ENCODE measurements at places on chromosomes 4 and X. TPM values are rescaled to one million over a fixed set of nuclear protein-coding genes. Genes with fewer than 3 reads are reported as not detected.

GRCh38 chr4:73894001-73894400 is 24.8 kb downstream of the CXCL1 start:
- no peak overlapping the region for H3K27ac ChIP-seq
- no peaks in the 10 kb centered on the region for H3K4me1 ChIP-seq
- H3K36me3 ChIP-seq: no peaks in the 10 kb centered on the region
- DNase-seq: no peak

GRCh38 chr4:81180916-81181315 is 34.1 kb downstream of the PRKG2 start:
- no peaks in the 10 kb centered on the region for H3K36me3 ChIP-seq
- no peak overlapping the region for H3K4me3 ChIP-seq
- no peak overlapping the region for H3K27ac ChIP-seq
- H3K4me1 ChIP-seq: no peaks in the 10 kb centered on the region
- no peaks in the 10 kb centered on the region for H3K27me3 ChIP-seq
- no peak for DNase-seq

DNA sequence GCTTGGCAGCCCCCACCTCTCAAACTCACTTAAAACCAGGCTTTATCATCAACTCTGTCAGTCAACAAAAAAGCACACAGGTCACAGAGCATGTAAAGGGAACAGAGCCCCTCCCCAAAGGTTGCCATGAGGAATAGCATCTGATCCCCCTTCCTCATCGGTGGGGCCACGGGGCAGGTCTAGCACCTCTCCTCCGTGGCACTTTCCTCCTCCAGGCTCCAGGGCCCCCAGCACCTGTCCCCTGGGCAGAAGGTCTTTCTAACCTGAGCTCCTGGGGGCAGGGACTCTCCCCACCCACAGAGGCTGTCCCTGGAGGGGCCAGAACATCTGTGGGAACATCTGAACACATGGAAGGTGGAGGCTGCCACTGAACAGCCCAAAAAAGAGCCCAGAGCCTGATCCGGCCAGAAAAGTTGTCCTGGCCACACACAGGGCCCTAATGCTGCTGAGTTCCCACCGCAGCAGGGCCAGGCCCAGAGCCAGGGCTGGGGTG is 65.7 kb downstream of the ZFYVE28 start:
- H3K4me3 ChIP-seq: no peak overlapping the region
- DNase-seq: no peak
- no peak overlapping the region for H3K27ac ChIP-seq
- H3K36me3 ChIP-seq: no peaks in the 10 kb centered on the region
- H3K27me3 ChIP-seq: no peaks in the 10 kb centered on the region

GRCh38 chrX:122546269-122546668 is 637.8 kb upstream of the GRIA3 start:
- H3K27me3 ChIP-seq: no peaks in the 10 kb centered on the region
- H3K4me1 ChIP-seq: no peaks in the 10 kb centered on the region
- no peak for DNase-seq
- no peak overlapping the region for H3K27ac ChIP-seq
- no peaks in the 10 kb centered on the region for H3K36me3 ChIP-seq

DNA sequence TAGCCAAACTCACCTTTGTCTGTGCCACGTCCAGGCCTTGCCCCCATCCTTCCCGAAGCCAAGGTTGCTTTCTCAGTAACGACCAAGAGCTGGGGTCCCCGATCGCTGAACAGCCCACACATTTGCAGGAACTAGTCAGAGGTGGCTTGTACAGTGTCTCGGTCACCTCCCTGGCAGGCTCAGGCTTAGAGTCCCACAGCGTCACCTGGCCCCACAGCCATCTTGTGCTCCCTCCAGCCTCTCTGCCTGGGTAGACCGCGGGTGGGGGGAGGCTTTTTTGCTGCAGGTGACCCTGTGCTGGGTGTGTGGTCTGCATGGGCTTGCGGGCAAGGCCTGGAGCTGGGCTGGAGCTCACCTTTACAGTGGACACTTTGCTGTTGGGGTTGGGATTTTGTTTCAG is 60.2 kb downstream of the PSAPL1 start:
- no peak overlapping the region for H3K27ac ChIP-seq
- no peaks in the 10 kb centered on the region for H3K27me3 ChIP-seq
- no peaks in the 10 kb centered on the region for H3K36me3 ChIP-seq
- peaks cover 24% of the 10 kb centered on the region for H3K4me1 ChIP-seq

DNA sequence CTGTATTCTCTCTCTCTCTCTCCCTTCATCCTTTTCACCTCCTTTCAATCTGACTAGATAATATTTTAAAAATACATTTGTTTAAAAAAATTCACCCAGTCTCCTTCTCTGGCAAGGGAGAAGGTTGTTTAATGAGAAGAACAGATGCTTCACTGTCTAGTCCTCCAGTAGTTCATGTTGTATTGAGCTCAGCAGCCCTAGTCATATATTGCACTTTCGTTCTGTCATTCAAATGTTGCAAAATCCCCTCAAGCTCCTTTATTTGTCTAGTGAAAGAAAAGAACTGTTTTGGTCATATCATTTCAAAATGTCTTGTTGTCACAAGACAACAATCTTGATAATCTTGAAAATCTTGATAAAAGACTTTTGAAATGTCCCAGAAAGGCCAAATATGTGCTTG is 248.0 kb downstream of the GALNTL6 start:
- no peak overlapping the region for H3K27ac ChIP-seq
- H3K36me3 ChIP-seq: no peaks in the 10 kb centered on the region
- no peak for DNase-seq
- H3K4me3 ChIP-seq: no peak overlapping the region

GRCh38 chrX:69293776-69294601 is 128.7 kb upstream of the PJA1 start:
- H3K4me1 ChIP-seq: peaks cover 6% of the 10 kb centered on the region
- no peak overlapping the region for H3K27ac ChIP-seq
- no peaks in the 10 kb centered on the region for H3K36me3 ChIP-seq
- DNase-seq: no peak
- H3K27me3 ChIP-seq: no peaks in the 10 kb centered on the region
- no peak overlapping the region for H3K4me3 ChIP-seq

DNA sequence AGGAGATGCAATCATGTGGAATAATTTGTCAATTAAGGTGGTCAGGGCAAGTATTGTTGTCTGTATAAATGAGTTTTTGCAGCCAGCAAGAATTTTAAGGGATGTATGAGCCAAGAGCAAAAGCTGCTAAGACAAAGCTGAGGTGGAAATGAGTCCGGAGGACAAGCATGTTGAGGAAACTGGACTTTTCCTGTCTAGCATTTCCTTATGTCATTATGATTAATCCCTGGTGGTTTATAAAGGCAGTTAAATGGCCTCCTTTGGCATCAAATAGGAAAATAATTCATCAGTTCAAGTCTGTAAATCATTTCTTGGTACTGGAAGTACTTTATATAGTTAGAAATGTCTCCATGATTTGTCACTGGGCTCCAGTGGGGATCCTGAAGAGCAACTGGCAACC is 61.6 kb upstream of the TEX13A start:
- no peak for DNase-seq
- H3K27ac ChIP-seq: no peak overlapping the region
- no peaks in the 10 kb centered on the region for H3K27me3 ChIP-seq
- H3K36me3 ChIP-seq: no peaks in the 10 kb centered on the region
- no peak overlapping the region for H3K4me3 ChIP-seq

GRCh38 chr4:89784686-89785231 is 52.2 kb downstream of the SNCA start:
- H3K36me3 ChIP-seq: no peaks in the 10 kb centered on the region
- no peaks in the 10 kb centered on the region for H3K27me3 ChIP-seq
- H3K27ac ChIP-seq: no peak overlapping the region
- no peaks in the 10 kb centered on the region for H3K4me1 ChIP-seq
- no peak for DNase-seq

GRCh38 chr4:11632483-11632882 is 203.8 kb upstream of the HS3ST1 start:
- no peaks in the 10 kb centered on the region for H3K27me3 ChIP-seq
- H3K4me1 ChIP-seq: no peaks in the 10 kb centered on the region
- no peak for DNase-seq
- H3K4me3 ChIP-seq: no peak overlapping the region

- H3K4me3 ChIP-seq: no peak overlapping the region
- H3K27me3 ChIP-seq: no peaks in the 10 kb centered on the region
- no peak overlapping the region for H3K27ac ChIP-seq
Observed at GRCh38 chr4:15605537-15605936, 49.6 kb downstream of the FBXL5 start.

DNA sequence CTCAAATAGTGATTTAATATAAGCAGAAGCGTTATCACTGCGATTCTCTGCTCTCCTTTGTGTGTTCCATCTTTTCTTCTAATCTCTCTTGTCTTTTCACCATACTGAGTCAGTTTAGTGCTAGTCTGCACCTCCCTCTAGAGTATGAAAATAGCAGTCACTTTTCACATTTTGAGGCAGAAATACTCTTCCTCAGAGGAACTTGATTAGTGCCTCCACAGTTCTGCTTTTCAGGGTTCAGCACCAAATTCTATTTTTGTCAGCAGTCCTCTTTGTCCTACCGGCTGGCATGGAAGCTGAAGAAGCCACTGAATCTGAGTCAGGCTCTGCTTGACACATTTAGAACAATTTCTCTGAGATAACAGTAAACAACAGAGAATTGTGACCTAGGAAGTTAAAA is 49.7 kb upstream of the ANKRD17 start:
- no peaks in the 10 kb centered on the region for H3K27me3 ChIP-seq
- no peaks in the 10 kb centered on the region for H3K36me3 ChIP-seq
- no peak overlapping the region for H3K27ac ChIP-seq
- H3K4me1 ChIP-seq: no peaks in the 10 kb centered on the region

- no peaks in the 10 kb centered on the region for H3K27me3 ChIP-seq
- no peak overlapping the region for H3K27ac ChIP-seq
- H3K36me3 ChIP-seq: no peaks in the 10 kb centered on the region
- H3K4me3 ChIP-seq: no peak overlapping the region
- no peaks in the 10 kb centered on the region for H3K4me1 ChIP-seq
Observed at GRCh38 chrX:14864631-14865030, 8.2 kb downstream of the FANCB start.

DNA sequence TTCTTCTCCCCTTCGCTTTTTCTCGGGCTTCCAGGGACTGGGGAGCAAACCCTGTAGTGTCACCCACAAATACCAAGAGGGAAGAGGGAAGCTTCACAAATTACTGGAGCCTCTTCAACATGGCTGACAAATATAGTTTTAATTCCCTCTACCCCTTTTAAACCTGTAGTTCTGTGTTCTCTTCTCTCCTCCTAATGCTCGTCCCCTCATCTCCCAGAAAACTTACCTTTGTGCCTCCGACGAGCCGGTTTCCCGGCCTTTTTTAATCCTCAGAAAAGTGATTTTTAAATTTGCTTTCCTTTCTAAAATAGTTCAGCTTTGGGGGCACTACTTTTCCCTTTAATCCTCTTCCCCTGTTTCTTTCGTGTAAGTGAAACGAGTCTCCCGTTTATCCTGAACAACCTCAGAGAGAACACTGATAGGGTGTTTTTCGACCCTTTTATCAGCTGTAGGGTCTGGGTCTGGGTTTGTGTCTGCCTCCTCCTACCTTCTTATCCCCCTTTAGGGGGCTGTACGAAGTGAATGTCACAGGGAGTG is 408 bp downstream of the TET2 start:
- no peak for DNase-seq
- H3K4me1 ChIP-seq: peaks cover 8% of the 10 kb centered on the region
- H3K27me3 ChIP-seq: no peaks in the 10 kb centered on the region
- peak overlapping the region; percentile 77 for H3K4me3 ChIP-seq
- H3K27ac ChIP-seq: peak overlapping the region; percentile 86

- H3K27me3 ChIP-seq: no peaks in the 10 kb centered on the region
- no peak overlapping the region for H3K27ac ChIP-seq
- no peaks in the 10 kb centered on the region for H3K4me1 ChIP-seq
- H3K4me3 ChIP-seq: no peak overlapping the region
Observed at GRCh38 chr4:6917461-6918271, 8.0 kb downstream of the TBC1D14 start.

Gene WNK3
- 1.4 TPM for total RNA-seq

Gene CLGN
- total RNA-seq: 3.4 TPM

Gene GABRG1
- total RNA-seq: not detected

Gene XAGE1B
- 0.58 TPM for total RNA-seq

Gene AFAP1
- total RNA-seq: 17.4 TPM

Gene TEX13B
- not detected for total RNA-seq

Gene RBM47
- 112 TPM for total RNA-seq

Gene APELA
- not detected for total RNA-seq

Gene VCX3A
- total RNA-seq: not detected

Gene CPLX1
- total RNA-seq: 1.4 TPM

Gene ESX1
- total RNA-seq: not detected

Gene FUNDC2
- 83.1 TPM for total RNA-seq

All from lung (tissue), 17 donors.